Hematopoietic multipotent progenitor cell (in vitro differentiated cells): ENCODE measurements at places on chromosomes 6 and 20.

GRCh38 chr20:38834868-38835267 lies 29.4 kb downstream of the PPP1R16B start:
- DNase-seq: no peak

GRCh38 chr6:137819740-137820139 lies 47.3 kb upstream of the TNFAIP3 start:
- no peak for DNase-seq

- peak; percentile 86 for DNase-seq
Measured at GRCh38 chr20:50048420-50049166, 64.4 kb downstream of the UBE2V1 start.

DNA sequence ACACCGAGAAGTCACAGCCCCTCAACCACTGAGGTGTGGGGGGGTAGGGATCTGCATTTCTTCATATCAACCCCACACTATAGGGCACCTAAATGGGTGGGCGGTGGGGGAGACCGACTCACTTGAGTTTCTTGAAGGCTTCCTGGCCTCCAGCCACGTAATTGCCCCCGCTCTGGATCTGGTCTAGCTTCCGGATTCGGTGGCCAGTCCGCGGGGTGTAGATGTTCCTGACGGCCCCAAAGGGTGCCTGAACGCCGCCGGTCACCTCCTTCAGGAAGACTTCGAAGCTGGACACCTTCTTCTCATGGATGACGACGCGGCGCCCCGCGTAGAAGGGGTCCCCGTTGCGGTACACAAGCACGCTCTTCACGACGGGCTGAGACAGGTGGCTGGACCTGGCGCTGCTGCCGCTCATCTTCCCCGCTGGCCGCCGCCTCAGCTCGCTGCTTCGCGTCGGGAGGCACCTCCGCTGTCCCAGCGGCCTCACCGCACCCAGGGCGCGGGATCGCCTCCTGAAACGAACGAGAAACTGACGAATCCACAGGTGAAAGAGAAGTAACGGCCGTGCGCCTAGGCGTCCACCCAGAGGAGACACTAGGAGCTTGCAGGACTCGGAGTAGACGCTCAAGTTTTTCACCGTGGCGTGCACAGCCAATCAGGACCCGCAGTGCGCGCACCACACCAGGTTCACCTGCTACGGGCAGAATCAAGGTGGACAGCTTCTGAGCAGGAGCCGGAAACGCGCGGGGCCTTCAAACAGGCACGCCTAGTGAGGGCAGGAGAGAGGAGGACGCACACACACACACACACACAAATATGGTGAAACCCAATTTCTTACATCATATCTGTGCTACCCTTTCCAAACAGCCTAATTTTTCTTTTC lies at the start of gene DCDC2:
TSS of gene DCDC2 (minus strand) at position 724 of the 883 bp plus-strand sequence. CDS start at position 415, 309 bp downstream.
- DNase-seq: peak; percentile 37

DNA sequence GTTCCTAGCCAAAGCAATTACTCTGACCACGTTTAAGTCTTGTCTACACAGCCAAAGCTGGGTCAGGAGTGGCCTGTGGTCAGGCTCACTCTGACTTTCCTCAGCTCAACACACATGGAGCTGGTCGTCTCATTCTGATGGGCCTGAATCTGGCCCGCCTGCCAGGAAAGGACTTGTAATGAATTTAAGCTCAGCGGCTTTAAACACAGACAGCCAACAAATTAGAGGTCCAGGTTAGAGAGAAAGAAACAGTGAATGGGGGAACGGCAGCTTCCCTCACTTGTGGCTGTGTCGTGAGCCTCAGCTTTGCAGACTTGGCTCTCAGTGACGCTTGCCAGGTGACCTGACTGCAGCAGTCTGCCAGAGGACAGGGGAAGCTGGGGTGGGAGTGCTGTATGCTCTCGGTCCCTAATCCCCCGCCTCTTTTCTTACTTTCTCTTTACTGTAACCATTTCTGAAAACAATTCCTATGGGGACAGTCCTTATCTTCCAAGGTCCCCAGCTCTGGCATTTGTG lies 121.9 kb upstream of the AGPAT4 start:
- DNase-seq: no peak

DNA sequence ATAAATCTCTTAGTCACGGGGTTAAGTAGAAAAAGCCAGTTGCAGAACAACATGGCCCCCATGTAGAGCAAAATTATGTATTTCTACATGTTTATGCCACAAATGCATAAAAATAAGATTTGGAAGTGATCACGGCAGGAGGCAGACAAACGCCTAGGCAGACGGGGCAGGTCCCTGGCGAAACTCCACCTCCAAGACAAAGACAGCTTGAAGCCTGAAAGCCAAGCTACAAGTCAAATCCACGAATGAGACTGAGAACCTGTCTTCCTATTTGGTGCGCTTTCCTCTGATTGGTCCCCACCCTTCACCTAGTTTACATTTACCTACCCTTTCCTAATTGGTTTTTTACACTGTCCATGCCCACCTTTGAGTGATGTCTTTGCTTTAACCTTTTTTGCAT lies 28.7 kb upstream of the AHCY start:
- DNase-seq: no peak
